ENCODE measurements at places on chromosomes 11 and 22.

- DNase-seq: no peak
These were observed 187.4 kb downstream of the MN1 start for GRCh38 chr22:27614006-27614649.

DNA sequence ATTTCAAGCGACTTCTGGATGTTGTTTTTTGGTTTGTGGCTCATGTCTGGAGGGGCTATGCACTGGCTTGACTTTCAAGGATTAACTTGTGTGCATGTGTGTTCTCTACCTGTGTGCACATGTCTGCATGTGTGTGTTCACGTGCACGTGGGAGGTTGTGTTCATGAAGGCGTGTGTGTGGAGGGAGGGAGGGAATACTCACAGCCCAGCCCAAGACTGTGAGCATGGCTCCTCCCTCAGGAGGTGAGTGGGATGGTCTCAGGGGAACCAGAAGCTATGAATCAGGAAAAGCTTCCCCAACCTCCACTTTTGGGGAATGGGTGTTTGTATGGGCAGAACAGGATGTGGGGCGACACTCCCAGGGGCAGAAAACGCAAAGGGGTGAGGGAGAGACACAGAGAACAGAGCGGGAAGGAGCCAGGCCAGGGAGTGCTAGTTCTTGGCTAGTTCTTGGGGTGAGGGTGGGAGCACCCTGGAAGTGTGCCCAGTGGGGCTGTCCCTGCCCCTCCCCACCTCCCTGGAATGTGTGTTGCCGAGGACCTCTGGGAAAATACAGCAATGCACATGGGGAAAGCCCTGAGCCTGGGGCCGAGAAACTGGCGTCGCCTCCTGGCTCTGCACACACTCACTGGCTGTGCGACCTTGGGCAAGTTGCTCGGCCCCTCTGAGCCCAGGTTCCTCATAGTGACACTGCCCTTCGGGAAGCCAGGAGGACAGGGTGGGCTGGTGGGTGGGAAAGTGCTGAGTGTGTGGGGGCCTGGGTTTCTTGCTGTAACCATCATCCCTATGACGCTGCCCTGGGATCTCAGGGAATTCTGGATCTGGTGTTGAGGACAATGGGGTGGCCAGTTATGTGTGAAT lies 16.9 kb upstream of the ALX4 start:
- no peak for DNase-seq

DNA sequence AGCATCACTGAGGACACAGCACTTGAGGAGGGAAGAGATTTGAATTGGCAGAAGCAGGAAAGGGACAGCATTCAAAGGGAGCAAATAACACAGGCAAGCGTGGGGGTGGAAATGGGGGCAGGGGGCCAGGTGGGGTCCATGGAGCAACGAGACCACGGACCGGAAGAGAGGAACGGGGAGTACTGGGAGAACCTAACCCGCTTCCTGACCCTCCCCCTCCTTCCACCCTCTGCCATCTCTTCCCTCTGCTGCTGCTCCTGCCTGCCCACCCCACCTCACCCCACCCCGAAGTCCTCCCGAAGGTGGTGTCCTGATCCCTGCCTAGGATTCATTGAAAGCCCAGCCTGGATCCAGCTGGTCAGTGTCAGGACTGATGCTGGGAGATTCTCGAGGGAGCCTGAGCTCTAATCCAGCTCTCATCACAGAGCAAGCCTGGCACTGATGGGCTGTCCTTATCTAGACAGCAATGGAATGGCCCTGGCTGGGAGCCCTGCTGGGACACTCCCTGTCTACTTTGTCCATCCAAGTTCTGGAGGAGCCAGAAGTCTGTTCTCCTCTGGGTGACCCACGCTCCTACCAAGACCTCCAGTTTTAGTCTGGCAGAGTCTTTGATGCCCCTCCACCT lies 105.0 kb downstream of the TRIM29 start:
- DNase-seq: no peak

DNA sequence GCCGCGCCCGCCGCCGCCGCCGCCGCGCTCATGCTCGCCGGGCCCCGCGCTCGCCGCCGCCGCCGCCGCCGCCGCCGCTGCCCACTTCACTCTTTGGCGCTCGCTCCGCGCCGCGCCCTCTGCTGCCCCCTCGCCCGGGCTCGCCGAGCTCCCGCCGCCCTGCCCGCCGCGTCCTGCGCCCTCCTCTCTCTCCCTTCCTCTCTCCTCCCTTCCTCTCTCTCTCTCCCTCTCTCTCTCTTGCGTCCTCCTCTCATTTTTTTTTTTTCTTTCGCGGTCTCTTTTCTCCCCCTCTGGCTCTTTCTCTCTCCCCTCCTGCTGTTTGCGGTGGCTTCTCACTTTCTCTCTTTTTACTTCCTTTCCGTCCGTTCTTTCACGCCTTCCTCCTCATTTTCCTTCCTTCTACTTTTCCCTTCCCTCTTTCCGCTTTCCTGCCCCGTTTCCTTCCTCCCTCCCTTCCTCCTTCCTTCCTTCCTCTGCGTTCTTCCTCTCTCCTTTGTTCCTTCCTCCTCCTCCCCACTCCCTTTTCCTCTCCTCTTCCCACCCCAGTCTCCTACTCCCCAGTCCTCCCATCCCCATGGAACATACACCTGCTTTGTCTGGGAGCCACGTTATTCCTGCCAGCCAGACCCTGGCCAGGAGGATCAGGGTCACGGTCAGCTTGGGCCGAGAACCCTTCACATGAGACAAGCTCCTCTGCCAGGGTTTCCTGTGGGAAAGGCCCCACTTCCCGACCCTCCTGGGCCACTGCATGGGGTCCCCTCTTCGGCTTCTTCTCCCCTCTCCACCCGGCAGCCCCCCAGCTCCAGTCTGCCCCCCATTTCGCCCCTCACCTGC lies 19.3 kb upstream of the SHISAL1 start:
- DNase-seq: no peak

DNA sequence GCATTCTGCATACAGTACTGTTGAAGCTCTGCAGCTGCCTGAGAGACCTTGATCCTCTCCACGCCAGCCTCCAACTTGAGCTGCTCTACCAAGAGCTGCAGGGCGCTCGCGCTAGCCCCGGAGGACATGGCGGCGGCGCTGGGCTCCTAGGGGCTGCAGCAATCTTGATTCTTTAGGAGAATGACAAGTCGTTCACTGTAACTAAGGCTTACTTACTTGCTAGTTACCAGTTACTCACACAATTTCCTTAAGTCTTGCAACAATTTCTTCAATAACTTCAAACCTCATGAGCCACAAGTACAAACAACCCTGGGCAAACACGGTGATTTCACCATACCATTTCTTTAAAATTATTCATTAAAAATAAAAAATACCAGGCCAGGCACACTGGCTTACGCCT lies 21.9 kb downstream of the SBF2 start:
- DNase-seq: no peak

GRCh38 chr11:43315966-43316365 lies 4.2 kb downstream of the API5 start:
- no peak for DNase-seq

- DNase-seq: no peak
These were observed 239.4 kb downstream of the CSNK2A3 start for GRCh38 chr11:11113626-11114025.

DNA sequence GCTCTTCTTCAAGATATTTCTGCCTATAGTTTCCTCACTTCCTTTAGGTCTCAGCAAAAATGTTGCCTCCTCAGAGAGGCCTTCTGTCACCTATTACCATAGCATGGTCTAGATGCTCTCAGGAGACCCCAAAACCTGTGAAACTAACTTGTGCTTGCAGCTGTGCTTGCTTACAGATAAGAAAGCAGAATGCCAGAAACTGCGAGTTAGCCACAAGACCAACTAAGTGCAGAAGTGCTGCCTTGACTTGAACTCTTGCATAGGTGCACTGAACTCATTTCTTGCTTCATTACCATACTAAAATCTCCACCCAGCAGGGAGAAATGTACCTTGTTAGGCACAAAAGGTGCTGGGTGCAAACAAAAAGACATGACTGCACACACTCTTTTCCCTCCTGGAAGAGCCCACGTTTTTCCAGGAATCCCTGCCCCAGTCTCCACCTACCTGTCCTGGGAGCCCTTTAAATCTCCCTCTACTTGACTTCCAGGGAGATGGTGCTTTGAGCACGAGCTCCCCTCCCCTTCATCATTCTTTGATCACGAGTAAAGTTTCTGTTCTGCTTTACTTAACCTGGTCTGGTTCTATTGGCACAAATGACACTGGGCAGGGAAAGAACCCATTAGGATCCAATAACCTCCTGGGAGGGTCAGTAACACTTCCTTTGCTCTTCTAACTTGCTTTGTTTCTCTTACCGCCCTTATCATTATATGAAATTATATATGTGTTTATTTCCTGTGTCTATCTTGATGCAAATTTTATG lies 137.7 kb upstream of the DDI1 start:
- DNase-seq: no peak

DNA sequence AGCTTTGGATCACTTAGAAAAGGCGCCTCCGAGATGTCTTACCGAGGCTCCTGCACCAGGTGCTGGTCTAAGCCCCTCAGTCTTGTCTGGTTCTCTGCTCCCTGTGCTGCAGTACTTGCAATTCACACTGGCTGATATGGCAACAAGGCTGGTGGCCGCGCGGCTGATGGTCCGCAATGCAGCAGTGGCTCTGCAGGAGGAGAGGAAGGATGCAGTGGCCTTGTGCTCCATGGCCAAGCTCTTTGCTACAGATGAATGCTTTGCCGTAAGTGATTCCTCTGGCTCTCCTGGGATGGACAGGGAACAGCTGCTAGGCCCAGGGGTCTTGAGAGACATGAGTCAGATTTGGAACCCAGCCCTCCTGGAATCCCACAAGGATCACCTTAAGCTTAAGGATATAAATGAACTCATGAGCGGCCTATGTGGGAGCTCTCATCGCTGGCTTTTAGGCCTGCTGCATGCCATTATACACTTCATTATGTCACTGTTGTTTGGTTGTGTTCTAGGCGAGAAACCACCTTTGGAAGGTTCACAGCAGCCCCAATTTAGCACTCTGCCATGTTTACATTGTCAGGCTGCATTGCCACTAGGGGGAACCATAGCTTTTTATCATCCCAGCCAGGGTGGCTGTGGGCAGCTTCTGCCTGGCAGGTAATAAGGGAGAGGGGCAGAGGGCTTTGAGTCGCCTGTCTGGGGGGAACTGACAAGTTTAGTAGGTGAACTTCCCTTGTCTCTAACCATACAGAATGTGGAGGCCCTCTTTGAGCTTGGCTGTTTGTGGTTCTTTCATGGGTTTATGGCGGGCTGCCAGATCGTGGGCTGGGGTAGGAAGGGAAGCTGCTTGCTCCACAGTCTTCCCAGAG lies 8.5 kb downstream of the ACAD8 start:
- DNase-seq: peak; percentile 29

DNA sequence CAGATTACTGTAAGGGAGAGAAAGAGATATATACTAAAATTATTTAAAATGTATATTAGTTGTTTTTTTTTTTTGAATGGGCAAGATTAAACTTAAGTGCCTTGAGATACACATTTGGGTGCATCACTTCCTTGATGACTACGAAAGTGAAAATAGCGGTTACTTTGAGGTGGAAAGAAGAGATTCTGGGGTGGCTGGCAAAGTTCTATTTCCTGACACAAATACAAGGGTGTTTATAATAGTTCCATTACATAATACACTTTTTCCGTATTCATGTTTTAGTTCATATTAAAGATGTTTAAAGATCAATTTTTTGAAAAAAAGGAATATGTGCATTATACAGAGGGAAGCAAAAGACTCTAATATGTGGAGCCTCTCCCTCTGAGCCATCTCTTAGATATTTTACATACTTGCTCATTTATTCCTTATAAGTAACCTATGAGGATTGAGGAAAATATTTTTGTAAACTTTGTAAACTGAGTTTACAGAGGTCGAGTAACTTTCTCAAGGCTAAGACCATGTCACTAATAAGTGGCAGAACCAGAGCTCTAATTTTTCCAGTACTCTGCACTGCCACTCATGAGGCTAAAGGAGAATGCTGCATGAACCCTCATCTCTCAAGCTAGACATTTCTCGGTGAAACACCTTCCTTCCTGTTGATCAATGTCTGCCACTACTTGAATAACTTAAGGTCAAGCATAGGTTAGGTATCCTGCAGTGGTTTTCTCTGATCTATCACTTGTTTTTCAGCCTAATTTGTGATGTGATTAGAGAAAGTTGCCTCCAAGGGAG lies 58.6 kb downstream of the DDIAS start:
- DNase-seq: no peak

- no peak for DNase-seq
These were observed 46.4 kb downstream of the PPP6R3 start for GRCh38 chr11:68506908-68507307.

DNA sequence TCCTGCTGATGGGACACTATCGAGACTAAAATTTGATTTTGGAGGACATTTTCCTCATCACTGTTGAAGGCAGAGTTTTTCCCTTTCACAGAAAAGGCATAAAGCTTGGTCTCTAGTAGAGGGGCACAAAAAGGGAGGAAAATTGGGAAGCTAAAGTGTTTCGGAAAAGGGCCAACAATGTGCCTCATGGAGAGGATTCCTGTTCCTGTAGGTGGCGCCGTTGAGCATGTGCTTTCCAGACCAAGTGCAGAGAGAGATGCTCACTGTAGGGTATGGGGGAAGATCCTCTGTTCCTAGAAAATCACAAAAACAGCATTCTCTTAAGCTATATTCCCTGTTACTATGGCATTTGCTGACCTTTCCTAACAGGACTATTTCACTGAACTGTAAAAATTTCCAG lies 18.4 kb upstream of the OR4C5 start:
- DNase-seq: no peak

- no peak for DNase-seq
These were observed 133.4 kb downstream of the DCDC1 start for GRCh38 chr11:31236143-31236542.

GRCh38 chr11:89176938-89177337 lies 737 bp upstream of the TYR start:
- DNase-seq: no peak

DNA sequence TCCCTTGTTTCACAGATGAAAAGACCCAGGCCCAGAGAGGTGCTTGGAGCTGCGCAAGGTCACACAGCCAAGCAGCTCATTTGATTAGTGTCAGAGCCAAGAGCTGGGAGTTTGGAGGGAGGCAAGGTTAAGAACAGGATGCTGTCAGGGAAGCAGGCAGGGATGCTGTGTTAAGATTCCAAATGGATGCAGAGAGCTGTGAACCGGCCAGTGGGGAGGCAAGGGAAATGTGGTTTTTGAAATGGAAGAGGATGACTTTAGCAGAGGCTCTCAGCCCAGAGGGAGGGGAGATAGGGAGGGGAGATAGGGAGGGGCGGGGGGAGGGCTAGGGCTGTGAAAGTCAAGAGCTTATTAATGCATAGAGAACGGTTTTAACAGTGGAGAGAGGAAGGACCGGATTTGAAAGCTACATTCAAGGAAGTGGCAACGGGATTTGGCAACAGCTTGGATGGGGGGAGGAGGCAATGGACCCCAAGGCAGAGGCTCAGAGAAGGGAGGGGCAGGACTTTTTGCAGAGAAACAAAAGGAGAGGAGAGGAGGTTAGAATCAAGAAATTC lies 13.0 kb downstream of the RTN4RL2 start:
- no peak for DNase-seq

DNA sequence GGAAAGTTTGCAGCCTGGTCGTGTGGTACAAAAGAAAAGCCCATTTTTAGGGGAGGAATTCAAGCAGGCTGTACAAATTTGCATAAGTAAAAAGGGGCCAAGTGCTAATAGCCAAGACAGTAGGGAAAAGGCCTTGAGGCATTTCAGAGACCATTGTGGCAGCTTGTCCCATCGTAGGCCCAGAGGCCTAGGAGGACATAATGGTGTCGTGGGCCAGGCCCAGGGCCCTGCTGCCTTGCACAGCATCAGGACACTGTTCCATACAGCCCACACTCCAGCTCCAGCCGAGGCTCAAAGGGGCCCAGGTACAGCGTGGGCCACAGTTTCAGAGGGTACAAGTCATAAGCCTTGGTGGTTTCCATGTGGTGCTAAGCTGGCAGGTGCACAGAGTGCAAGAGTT lies 106.9 kb downstream of the GRIK4 start:
- DNase-seq: no peak

GRCh38 chr11:72278905-72279304 lies 34.9 kb upstream of the PHOX2A start:
- DNase-seq: no peak

- DNase-seq: no peak
These were observed 68.1 kb downstream of the PDE2A start for GRCh38 chr11:72605973-72606747.
